ENCODE measurements at places on chromosomes 2 and 18.
A peak's percentile ranks its signal among the peaks of the same experiment; 100 is the strongest.

DNA sequence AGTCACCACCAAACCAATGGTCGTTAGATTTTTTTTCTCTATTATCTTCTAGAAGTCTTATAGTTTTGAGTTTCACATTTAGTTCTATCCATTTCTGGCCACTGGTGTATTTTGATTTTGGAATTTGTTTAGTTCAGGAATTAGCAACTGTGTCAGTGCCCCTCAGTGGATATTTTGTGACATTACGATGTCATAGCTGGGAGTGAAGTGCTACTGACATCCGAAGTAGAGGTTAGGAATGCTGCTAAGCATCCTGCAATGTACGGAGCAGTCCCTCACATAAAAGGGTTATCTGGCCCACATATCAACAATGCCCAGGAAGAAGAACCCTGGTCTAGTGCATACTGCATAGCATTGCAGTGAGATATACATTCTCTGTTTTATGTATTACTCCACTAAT is 157.4 kb upstream of the RGPD4 start:
- peak; percentile 0 for DNase-seq

- no peak for DNase-seq
Observed at GRCh38 chr18:54880395-54881105, 52.3 kb downstream of the RAB27B start.

DNA sequence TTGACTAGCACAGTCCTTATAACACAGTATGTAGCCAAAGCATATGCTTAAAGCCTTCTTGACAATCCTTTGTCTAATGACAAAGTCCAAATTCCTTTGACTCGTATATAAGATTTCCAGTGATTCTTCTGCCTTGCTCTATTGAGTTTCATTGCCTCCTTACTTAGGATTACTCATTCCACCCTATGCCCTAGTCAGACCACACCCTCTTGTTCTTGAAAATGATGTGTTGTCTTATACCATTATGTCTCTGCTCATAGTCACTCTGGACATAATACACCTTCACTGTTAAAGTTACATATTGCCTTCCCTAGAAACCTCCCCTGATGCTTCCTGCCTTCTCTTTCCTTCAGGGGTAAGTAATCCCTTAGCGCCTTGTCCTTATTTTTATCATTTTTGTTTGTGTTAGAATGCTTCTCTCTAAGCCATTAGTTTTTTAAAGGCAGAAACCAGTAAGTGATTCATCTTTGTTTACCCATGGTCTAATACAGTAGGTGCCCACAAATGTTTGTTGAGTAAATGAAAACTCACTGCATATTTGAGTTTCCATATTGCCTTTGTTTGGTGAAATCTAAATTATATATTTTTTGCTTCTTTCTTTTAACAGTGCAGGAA is 19.3 kb downstream of the GPD2 start:
- no peak for DNase-seq

DNA sequence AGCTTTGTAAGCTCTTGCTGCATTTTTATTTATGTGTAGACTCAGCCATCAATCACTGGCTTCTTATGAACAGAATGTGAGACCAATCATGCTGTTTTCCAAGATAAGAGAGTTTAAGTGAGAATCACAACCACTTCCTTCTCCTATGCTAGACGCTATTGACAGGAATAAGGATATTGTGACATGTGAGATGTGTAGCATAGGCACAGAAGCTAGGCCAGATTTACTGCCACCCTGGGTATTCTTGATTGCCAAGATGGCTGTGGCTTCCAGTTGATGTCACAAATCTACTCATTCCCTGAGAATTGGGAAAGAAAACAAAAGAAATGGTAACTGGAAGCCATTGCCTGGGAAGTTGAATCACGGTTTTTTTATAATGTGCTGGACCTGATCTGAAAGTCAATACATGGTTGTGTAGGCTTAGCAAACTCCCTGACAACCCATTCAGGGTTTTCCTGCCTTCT is 49.9 kb downstream of the RAB27B start:
- DNase-seq, result no peak

- no peak for DNase-seq
Observed at GRCh38 chr2:148391324-148391723, 253.2 kb upstream of the EPC2 start.

- peak; percentile 51 for DNase-seq
Observed at GRCh38 chr2:229591611-229592010, 122.7 kb downstream of the DNER start.

DNA sequence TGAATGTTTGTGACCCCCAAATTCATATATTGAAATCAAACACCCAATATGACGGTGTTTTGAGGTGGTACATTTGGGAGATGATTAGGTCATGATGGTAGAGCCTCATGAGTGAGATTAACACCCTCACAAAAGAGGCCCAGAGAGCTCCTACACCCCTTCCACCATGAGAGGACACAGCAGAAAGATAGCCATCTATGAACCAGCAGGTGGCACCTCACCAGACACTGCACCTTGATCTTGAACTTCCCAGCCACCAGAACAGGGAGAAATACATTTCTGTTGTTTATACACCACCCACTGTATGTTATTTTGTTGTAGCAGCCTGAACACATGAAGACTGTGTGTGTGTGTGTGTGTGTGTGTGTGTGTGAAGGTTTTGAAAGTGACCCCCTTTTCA is 58.1 kb downstream of the ST3GAL5 start:
- no peak for DNase-seq

GRCh38 chr2:48248251-48248933 is 281.6 kb upstream of the STON1 start:
- no peak for DNase-seq

DNA sequence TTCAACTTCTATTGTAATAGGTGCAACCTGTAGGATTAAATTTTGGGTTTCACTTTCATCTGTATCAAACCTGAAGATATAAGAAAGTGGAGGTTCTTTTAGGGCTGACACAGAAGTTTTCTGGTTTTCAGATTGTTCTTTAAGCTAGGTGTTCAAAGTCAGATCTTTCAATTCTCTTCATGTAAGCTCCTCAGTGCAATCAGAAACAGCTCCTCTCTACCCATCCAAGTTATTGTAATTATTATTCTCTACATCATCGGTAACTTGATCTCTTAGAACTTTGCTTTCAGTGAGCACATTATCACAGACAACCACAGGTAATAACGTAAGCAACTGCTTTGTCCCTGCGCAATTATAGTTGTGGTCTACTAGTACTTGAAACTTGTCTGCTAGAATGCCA is 179.4 kb downstream of the MYCN start:
- no peak for DNase-seq

- no peak for DNase-seq
Observed at GRCh38 chr2:234478121-234478858, 18.6 kb downstream of the ARL4C start.

- peak; percentile 25 for DNase-seq
Observed at GRCh38 chr2:64617631-64618151, 36.0 kb downstream of the SERTAD2 start.

DNA sequence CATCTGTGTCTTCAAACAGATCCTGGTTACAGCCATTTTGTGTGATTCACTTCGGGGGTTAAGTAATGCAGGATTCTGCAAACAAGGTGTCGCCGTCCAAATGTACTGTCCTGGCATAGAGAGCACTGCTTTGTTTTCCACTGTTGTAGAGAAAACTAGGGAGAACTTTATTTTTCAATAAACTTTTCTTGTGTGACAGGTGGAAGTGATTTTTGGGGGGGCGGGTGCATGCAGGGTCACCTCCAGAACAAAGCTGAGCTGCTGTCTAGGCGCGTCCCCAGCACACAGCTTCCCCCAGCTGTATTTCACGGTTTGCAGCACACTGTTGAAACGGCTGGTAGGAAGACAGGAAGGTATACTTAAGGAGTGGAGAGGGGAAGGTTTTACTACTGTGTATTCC is 200.6 kb downstream of the MGAT5 start:
- DNase-seq, result no peak

- DNase-seq, result no peak
Observed at GRCh38 chr2:183610724-183611123, 486.5 kb downstream of the NUP35 start.

- no peak for DNase-seq
Observed at GRCh38 chr18:78984941-78985784, 5.5 kb downstream of the SALL3 start.

- no peak for DNase-seq
Observed at GRCh38 chr2:111050701-111051376, 69.9 kb upstream of the BCL2L11 start.

- no peak for DNase-seq
Observed at GRCh38 chr18:55407191-55407590, 180.8 kb downstream of the TCF4 start.

DNA sequence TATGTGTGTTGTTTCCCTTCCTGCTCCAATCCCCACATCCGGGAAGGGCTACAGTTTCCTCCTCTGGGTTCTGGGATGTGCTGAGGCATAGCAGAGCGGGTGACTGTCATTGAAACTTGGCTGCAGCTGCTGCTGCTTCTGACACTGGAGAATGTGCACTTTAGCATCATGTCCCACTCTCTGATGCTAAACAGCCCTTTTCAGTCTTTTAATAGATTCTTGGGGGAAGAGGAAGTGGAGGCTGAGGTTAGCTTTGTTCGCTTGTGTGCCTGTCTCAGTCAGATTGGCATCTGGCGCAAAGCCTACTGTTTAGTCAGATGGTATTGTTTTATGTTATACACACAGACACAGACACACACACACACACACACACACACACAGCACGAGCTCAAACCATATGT is 136.5 kb upstream of the RND3 start:
- DNase-seq, result no peak

DNA sequence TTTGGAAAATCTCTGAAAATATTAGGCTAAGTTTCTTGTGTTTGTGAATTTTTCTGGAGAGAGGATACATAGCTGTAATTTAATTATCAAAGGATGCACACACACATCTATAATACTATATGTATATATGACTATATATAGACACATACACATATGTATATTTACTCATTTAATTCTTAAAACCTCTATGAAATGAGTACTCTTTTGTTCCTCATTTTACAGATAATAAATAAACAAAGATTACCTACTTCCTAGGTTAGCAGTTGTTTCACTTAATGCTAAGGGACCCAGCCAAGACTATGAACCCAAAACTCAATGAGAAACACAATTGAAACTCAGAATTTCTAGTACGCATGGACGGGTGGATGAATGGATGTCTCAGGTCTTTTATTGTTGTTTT is 145.6 kb downstream of the BCL2 start:
- DNase-seq, result no peak

DNA sequence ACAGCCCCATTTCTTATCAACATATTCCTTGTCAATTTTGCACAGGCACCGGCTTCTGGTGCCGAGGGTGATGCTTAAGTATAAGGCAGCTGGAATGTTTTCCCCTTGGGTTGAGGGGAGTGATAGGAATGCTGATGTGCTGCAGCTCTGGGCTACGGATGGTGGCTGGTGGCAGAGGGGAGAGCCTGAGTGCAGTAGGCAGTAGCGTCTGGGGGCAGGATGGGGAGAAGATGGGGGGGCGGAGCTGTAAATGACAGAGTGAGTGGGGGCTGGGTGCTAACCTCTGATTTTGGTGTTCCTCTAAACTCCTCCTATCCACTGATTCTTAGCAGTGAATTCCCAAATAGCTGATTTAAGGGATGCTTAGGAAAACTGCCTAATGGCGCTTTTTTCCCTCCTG is 20.7 kb downstream of the TMEM178A start:
- no peak for DNase-seq

DNA sequence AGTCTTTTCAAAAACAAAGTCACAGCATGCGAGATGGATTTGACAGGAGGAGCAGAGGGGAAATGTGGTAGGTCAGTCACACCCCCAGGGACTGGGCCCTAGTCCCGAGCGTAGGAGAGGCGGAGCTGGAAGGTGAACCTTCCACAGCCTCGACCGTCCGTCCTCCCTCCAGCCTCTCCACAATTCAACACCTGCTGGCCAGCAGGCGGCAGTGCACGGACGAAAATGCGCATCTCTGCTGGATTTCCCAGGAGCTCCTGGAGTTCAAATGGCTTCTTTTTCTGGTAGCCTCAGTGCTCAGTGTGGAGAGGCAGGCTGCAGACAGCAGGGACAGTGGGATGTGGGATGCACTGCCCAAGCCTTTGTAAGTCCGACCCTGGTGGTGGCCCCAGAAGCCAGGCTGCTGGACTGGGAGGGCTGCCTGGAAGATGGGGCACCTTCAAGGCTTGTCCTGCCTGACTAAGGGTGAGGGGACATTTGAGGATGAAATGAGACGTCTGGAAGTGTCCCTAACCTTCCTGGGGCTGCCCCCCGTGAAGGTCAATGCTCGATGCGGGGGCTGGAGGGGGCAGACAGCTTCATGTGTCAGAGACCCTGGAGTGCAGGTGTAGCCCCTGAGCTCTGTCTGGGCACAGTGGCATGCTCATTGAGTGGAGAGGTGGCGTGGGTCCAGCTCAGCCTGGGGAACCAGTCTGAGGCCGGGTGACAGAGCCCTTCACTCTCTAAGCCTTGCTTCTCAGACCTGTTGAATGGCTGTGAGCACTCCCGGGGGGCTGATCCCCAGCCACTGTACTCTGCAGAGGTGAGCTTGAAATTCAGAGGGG is 189.5 kb downstream of the TFCP2L1 start:
- DNase-seq, result peak; percentile 5

DNA sequence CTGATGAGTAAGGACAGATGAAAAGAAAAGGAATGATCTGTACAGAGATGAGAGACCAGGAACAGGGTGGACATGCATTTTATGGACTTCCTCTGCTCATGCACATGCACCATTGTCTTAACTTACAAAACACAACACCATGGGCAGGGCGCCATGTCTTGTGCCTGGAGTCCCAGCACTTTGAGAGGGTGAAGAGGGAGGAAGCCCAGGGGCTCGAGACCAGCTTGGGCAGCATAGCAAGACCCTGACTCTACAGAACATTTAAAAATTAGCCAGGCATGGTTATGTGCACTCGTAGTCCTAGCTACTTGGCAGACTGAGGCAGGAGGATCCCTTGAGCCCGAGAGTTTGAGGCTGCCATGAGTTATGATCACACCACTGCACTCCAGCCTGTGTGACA is 86.9 kb downstream of the ZFP36L2 start:
- no peak for DNase-seq

GRCh38 chr18:8797206-8797605 is 91.8 kb downstream of the MTCL1 start:
- DNase-seq, result no peak

DNA sequence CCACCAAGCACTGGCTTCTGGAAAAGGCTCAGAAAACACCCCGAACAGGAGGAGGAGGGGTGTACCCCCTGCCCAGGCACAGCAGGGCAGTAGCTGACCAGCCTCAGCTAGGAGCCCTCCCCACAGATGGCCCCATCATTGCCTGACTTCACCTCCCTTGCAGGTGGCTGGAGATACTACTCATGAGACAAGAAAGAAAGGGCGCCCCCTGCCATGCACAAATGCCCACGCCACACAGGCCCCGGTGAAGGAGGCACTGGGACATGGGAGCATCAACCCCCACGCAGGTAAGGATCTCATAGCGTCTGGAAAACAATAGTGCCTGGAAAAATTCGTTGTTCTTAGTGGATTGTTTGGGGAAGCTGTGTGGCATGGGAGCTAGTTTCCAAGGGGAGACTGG is 240.6 kb downstream of the TFCP2L1 start:
- DNase-seq, result no peak

- DNase-seq, result no peak
Observed at GRCh38 chr18:9824474-9824832, 61.3 kb upstream of the TXNDC2 start.

DNA sequence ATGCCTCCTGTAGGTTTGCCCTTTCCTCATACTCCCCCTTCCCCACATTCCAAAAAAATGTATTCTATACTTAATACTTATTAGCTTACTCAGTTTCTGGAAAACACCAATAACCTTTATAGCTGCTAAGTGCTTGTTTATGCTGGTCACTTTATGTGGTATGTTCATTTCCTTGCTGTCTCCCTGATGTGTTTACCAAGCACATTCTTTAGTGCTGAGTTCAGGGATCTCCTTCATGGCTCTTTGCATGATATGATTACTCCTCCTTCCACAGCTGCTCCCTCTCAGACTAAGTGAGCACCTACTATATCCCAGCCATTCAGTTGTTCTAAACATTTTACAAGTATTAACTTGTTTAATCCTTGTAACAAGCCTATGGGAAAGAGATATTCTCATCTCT is 698.3 kb upstream of the FANCL start:
- no peak for DNase-seq
